ENCODE measurements at places on chromosomes 12 and 14. TPM values are rescaled to one million over a fixed set of nuclear protein-coding genes. Genes with fewer than 3 reads are reported as not detected.

DNA sequence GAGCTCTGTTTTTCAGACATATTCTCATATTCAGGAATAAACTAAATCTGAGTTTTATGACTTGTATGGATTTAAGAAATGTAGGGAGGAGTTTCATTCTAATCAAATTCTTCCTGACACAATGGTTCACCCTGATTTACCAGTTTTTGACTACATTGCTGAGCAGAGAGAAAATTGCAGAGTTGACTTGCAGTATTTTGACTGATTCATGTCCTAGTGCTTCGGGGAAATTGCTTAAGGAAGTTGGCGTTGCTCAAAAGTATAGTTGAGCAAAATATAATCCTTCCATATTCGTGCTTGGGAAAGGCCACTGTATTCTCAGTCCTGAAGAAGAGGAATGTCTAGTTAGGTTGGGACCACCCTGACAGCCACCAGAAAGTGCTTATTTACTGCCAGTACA, 1.3 kb upstream of the TWF1 start:
- no peak for ATAC-seq

- peak; percentile 71 for ATAC-seq
Observed at GRCh38 chr14:92759300-92759678, 10.9 kb upstream of the LGMN start.

- no peak for ATAC-seq
Observed at GRCh38 chr14:64696355-64696857, 7.8 kb upstream of the PLEKHG3 start.

- peak; percentile 22 for ATAC-seq
Observed at GRCh38 chr12:57216014-57216911, at the start of gene NXPH4. Gene NXPH4, plus strand, starts transcription at chr12:57216794. Its CDS starts 176 bp downstream, at chr12:57216970.

DNA sequence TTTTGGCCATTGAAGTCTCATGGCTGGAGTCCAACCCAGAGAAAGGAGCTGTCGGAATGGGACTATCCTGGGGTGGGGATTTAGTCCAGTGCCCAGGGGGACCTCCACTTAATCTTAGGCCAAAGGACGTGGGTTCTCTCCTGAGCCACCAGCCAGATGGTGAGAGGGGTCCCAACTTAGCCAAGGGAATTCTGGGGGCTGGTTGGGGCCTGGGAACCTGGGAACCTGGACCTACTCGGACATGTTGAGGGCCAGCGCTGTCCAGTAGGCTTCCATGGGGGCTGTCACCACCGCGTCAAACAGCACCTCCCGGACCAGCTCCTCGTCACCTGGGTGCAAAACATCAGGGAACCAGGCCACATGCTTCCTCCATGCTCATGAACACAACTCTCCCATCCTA, 33.4 kb downstream of the LRTM2 start:
- no peak for ATAC-seq

The EIF4B gene
- 536 TPM for total RNA-seq

The CLEC4A gene
- 2.6 TPM for total RNA-seq
